Brain (organoid and tissue), 16 donors: ENCODE measurements at places on chromosomes 5 and 9.

DNA sequence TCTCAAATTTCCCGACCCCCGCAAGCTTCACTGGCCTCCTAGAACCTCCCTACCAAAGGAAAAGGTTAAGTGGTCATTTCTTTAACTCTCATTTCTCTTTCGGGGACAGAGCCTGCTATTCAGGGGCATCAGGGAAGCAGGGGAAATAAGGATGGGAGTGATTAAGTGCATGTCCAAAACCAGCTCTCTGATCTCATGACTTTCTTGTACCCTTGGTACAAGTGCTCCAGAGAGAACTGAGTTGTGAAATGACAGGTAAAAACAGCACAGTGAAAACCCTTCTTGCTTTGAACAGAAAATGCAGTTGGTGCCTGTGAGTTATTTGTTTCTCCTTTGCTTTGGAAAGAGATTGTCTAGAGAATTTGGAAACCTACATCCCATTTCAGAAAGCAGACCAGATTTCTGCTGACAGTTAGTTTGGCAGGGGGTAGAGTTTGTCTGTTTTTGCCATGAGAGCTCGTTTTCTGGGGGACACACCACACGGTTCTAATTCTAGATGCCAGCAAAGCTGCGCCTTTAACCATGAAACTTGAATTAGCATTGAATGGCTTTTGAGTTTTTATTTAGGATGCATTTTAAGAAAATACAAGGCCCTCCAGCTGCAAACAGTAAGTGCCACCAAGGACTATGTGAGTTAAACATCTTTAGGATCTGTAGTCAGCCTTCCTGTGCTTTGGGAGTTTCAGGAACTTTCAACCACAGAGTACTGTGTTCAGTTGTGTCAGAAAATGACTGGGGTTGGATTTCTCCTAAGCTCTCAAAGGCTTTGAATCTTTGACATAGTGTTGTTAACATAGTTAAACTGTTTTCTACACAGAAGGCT, 161.7 kb upstream of the LHFPL2 start:
- DNase-seq = no peak

GRCh38 chr9:89781838-89782540, 177.2 kb downstream of the GADD45G start:
- DNase-seq = no peak

DNA sequence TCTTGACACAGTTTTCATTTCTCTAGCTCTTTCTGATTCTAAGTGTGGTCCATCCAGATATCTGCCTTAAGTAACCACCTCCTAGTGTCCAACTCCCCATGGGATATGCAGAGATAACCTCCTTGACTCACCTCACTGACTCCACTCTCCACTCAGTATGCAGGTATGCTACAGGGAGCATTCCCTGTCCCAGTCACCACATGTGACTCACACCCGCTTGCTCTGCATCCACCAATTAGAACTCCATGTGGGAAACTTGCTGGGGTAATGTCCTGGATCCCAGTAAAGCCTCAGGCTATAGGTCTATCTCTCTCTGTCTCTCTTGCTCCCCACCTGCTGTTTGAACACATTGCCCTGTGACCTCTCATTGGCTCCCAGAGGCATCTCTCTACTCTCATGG, 563.9 kb downstream of the HTR1A start:
- DNase-seq = no peak

DNA sequence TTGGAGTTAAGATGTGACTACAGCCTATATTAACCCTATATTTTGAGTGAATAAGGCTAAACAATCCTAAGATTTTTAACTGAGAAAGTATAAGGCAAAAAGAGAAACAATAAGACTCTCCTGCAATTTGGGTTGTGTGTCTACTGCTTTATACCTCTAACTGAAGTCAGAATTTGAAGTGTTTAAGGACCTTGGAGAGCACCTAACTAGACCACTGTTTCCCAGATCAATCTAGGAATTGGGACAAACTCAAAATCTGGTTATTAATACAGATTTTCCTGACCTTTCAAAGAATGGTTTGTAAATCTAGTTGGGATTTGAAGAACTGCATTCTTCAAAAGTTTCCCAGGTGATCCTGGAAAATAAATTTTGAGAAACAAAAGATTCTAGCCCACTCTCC, 42.1 kb downstream of the GABRA1 start:
- DNase-seq = no peak

GRCh38 chr5:152259702-152260101, 145.4 kb downstream of the NMUR2 start:
- DNase-seq = no peak

GRCh38 chr5:43840424-43841125, 237.6 kb downstream of the NNT start:
- no peak for DNase-seq

DNA sequence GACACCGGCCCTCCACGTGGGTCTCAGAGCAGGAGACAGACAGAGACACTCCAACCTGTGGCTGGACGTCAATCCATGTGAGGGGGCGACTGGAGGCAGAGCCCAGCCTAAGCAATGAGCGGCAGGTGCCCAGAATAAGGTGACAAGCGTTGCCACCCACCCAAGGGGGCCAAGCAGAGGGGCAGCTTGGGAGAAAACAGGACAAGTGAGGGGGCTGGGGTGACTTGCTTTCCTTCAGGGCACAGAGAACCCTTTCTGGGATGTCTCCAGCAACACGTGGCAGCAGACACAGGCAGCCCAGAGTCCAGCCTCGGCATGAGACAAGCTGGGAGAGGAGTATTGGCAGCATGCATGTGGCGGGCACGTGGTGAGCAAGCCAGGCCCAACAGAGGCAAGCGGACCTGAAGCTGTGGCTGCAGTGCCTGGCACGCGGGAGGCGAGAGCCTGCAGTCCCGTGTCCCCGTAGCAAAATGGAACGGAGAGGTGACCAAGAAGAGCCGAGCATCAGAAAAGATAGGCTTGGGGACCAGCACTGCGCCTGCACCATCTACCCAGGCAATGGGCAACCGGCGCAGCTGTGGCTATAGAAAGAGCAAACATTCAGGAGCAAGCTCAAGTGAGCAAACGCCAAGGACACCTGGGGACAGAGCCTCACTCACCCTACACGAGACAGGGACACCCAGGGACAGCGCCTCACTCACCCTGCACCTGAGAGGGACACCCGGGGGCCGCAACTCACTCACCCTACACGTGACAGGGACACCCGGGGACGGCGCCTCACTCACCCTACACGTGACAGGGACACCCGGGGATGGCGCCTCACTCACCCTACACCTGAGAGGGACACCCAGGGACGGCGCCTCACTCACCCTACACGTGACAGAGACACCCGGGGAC, 6.2 kb downstream of the TERT start:
- no peak for DNase-seq

GRCh38 chr9:69076550-69076949, 41.0 kb downstream of the FXN start:
- no peak for DNase-seq

GRCh38 chr9:87713278-87713987, 12.5 kb upstream of the CTSL start:
- no peak for DNase-seq

GRCh38 chr5:118722122-118723020, 266.0 kb downstream of the DTWD2 start:
- no peak for DNase-seq

GRCh38 chr5:137838976-137839375, 28.7 kb upstream of the MYOT start:
- DNase-seq = no peak

- no peak for DNase-seq
Measured at GRCh38 chr5:307794-308579, 13.5 kb upstream of the AHRR start.

DNA sequence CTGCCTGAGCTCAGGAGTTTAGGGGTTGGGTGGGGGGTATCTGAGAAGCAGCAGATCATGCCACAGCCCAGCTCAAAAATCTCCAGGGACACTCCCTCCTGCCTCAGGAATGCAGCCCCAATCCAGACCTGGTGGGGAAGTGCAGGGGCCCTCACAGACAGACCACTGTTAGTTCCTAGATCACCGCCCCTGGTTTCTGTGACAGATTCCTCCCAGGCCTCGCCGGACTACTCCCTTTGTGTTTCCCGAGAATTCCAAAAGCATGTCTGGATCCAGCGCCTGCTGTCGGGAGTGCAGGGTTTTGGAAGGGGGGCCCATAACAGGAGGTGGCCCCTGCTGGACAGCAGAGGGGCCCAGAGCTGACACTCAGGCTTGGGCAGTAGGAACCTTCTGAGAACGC, 74.5 kb downstream of the CTSL start:
- DNase-seq = no peak
